Central memory CD4-positive, alpha-beta T cell (primary cell): ENCODE measurements at places on chromosomes 3 and 15.

GRCh38 chr15:29103824-29104565 is 165.6 kb downstream of the NSMCE3 start:
- peak; percentile 31 for DNase-seq

DNA sequence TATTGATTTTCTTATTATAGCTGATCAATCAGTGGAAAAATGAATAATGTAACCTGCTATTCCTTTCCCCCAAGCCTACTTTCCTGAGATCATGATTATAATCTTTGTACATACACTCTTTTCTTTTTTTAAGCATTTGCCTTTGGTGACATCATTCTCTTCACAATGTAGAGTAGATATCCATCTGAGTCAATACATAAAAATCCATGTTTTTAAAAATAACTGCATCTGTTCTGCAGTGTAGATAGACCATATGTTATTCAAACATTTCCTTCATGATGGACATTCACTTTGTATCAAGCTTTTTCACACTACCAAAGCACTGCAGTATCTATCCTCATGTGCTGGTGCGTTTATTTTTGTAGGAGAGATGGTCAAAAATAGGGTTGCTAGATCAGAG is 211.1 kb downstream of the PTPRG start:
- no peak for DNase-seq

GRCh38 chr3:167700046-167700445 is 34.6 kb downstream of the PDCD10 start:
- DNase-seq = no peak

GRCh38 chr15:44529864-44530604 is 6.9 kb upstream of the EIF3J start:
- DNase-seq = no peak

DNA sequence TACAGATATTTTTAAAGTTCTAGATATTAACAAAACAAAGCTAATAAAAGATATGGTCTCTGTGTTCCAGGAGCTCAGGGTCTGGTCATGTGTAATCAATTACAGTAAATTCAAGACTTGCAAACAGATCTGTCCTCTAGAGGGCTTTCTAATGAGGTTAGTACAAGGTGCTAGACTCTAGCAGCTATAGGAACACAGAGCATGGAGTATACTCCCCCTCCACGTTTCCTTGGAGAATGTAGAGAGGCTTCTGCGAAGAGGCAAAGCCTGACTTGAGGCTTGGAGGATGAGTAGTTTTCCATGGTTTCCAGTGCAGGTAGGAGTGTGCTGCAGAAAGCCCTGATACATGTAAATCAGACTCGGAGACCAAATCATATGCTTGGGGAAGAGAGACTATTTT is 32.7 kb upstream of the DLG1 start:
- no peak for DNase-seq

GRCh38 chr3:159766563-159767185 is 222.0 kb upstream of the IL12A start:
- DNase-seq = no peak

DNA sequence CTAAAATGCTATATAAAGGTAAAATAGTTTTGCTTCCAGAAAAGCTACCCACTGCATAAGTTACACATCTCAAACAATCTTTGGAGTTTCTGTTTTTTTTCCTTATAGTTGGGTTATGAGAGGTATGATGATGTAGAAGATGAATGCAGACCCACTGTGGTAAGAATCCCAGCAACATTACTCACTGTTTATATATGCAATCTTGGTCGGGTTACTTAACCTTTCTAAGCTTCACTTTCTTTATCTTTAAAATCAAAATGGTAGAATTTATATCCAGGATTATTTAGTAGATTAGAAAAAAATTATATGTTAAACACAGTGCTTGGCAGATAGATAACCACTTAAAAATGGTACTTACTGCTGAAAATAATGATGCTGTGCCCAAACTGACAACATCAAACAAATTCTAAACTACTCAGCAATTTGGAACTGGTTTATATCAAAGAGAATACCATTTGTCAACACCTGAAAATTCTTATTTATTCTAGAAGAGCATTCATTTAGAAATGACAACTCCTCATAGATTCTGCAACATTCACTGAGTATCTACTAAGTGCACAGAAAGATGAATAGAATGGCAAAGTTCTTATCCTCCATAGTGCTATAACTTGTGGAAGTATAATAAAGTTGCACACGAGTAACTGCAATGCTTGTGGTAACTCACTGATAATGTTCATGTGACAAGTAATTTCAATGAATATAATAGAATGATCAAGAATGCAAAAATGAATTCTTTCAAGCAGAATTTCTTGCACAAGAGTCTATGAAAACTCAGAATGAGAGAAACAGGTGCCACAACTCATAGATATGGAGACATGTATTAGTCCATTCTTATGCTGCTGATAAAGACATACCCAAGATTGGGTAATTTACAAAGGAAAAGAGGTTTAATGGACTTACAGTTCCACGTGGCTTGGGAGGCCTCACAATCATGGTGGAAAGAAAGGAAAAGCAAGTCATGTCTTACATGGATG is 129.0 kb upstream of the SLC7A14 start:
- no peak for DNase-seq

DNA sequence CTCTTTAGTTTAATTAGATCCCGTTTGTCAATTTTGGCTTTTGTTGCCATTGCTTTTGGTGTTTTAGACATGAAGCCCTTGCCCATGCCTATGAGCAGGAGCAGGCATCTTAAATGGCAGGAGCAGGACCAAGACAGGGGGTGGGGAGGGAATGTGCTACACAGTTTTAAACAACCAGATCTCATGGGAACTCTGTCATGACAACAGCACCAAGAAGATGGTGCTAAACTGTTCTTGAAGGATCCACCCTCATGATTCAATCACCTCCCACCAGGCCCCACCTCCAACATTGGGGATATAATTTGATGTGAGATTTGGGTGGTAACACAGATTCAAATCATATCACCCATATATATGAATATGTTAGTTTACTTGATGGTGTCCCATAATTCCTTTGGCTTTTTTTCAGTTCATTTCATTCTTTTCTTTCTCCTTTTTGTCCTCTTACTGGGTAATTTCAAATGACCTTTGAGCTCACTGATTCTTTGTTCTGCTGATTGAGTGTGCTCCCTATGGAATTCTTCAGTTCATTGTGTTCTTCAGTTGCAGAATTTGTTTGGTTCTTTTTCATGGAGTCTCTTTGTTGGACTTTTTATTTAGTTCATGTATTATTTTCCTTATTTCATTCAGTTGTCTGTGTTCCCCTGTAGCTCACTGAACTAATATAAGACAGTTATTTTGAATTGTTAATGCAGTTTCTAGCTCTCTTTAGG is 62.6 kb downstream of the DOCK3 start:
- no peak for DNase-seq

GRCh38 chr3:77456906-77457305 is 417.0 kb downstream of the ROBO2 start:
- no peak for DNase-seq
